Activated CD4-positive, CD25-positive, alpha-beta regulatory T cell treated with anti-CD3 and anti-CD28 coated beads, Interleukin-2, amount 50 U/mL, for 72 hours (primary cell): ENCODE measurements at places on chromosomes 12 and 14.

GRCh38 chr14:44803239-44803905 lies 158.4 kb downstream of the KLHL28 start:
- no peak for DNase-seq

DNA sequence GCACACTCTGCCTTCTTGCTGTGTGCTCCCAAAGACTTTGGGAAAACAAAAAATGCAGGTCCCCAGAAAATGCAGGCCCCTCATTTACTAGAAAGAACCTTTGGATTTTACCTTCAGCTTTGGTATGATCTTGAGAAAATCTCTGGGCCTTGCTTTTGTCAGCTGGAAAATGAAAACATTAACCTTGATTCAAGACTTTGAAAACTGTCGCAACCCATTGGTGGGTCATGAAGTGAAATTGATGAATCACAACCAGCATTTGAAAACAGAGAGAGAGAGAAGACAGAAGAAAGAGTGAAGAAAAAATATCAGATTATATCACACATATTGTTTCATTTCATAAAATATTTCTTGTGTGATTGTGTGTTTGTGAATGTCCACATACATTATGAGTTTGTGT lies 322.5 kb downstream of the ZFP36L1 start:
- DNase-seq: no peak

GRCh38 chr12:123164710-123165261 lies 13.9 kb upstream of the PITPNM2 start:
- DNase-seq: no peak

DNA sequence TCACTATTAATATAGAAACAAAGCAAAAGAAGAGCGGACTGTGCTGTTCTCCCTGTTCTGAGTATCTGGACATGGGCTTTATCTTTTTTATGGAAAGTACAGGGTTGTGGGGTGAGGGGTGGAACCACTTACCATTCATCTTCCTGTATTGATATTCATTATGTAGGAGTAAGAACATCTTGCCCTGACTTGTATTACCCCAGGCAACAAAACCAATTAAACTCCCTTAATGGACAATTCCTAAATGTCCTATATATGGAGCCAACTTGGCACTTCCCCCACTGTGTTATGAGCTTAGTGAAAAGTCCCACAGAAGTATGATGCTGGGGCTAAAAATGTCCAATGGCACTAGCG lies 139.9 kb upstream of the KRR1 start:
- no peak for DNase-seq

- no peak for DNase-seq
These were observed 1.1 kb upstream of the C14orf132 start for GRCh38 chr14:96037891-96038557.

DNA sequence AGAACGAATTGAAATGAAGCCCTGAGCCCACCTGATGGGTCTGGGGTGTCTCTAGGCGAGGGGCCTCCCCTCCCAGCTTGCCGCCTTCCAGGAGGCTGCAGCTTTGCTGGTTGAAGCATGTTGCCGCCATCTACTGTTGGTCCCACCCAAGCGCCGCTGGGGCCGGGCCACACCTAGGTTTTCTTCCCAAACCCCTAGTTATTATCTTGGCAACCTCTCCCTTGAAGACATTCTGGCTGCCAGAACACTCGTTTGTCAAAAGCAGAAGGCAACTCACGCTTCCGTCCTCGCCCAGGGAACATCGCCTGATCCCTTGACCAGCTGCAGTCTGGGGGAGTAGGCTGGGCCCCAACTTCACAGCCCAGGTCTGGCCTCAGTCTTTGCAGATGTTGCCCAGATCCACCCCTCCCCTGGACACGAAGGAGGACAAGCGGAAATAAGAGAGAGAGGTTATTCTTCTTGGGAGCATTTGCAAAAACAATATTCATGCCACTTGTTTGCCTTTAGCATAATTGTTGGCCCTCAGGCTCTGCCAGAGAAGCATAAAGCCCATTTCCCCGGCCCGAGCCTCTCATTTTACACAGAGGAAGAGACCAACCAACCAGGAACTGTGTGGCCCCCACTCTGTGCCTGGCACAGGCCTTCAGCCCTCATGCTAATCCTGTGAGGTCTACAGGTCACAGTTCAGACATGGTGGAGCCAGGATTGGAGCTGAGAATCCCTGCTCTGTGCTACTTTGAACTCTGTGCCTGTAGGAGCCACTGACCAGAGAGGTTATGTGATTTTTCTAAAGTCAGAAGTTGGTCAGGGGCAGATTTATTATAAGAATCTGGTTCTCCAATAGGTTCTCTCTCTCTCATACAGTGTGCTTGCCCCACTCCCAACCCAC lies 6.8 kb downstream of the EMP1 start:
- DNase-seq: no peak

GRCh38 chr12:55687746-55688145 lies 20.0 kb downstream of the ITGA7 start:
- DNase-seq: no peak

- DNase-seq: no peak
These were observed 16.9 kb downstream of the OR6S1 start for GRCh38 chr14:20624495-20625070.

DNA sequence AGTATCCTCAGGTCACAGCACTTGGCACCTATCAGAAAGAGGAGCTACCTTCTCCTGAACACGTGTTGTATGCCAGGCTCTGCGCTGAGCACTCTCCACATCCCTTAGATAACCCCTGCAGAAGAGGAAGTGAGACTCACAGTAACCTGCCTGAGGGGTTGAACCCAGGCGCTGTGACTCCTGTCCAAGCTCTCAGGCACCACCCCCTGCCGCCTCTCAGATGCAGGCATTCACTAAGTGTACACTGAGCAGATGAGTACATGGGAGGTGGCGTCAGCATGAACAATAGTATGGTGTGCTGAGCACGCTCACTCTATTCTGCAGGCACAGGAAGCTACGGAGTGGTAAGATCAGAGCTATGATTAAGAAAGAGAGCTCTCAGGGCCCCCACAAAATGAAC lies 21.0 kb upstream of the RIC8B start:
- peak; percentile 38 for DNase-seq

- DNase-seq: no peak
These were observed 414.3 kb downstream of the NAV3 start for GRCh38 chr12:78244916-78245507.

DNA sequence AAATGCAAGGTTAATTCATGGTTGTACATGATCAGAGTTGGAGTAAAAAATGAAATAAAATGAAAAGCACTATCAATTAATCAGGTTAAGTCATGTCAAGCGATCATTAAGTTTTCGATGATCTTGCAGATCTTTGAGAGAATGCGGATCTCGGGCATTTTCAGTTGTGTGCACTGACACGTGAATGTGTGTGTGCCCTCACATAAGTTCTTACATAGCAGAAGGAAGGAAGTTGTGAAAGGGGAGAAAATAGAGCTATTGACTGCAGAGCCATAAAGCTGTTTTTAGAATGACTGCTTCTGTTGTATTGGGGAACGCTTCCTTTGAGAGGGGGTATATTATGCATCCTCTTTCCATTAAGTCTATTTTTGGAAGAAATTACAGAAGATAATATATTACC lies 101.3 kb downstream of the HMGA2 start:
- DNase-seq: no peak

DNA sequence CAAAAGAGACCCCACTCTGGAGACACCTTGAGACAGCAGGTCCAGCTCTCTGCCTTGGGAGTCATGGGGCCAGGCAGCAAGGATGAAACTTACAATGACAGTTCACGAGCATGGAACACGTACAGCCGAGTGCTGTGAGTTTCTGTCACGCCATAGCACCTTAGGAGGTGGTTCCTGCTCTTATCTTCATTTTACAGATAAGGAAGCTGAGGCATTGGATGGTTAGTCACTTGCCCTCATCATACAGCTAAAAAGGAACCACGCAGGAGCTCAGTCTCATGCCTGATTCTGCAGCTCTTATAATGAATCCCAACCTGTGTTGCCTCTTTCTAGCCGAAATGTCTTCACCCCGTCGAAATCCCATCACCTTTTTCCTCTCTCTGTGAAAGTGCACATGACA lies 39.9 kb downstream of the C14orf132 start:
- no peak for DNase-seq
